ENCODE measurements at places on chromosomes 7 and 10. TPM values are rescaled to one million over a fixed set of nuclear protein-coding genes. Genes with fewer than 3 reads are reported as not detected.

The THSD7A gene
- 1.7 TPM for total RNA-seq

The CRYGN gene
- total RNA-seq, result not detected

The PILRA gene
- total RNA-seq, result 6.3 TPM

The TBRG4 gene
- 108 TPM for total RNA-seq

The ZSCAN25 gene
- total RNA-seq, result 10.2 TPM

The TMEM184A gene
- total RNA-seq, result 11.2 TPM

The HOXA7 gene
- 5.1 TPM for total RNA-seq

The GBX1 gene
- total RNA-seq, result not detected

The RAPGEF5 gene
- total RNA-seq, result 0.16 TPM

The ATP5MK gene
- 499 TPM for total RNA-seq

The CUL2 gene
- 24.2 TPM for total RNA-seq

The PLA2G12B gene
- not detected for total RNA-seq

The ZNF425 gene
- total RNA-seq, result 1.3 TPM

The STYXL1 gene
- 41.2 TPM for total RNA-seq

The LIPK gene
- total RNA-seq, result not detected

The FGFBP3 gene
- total RNA-seq, result 2.2 TPM

The LGI1 gene
- total RNA-seq, result not detected

The KLF14 gene
- 0.08 TPM for total RNA-seq

The ZNF727 gene
- total RNA-seq, result not detected

The LRRC17 gene
- 0.15 TPM for total RNA-seq

The MTPN gene
- total RNA-seq, result 105 TPM

The CALHM3 gene
- total RNA-seq, result 0.47 TPM

The SORBS1 gene
- total RNA-seq, result 0.35 TPM

The LDB3 gene
- 0.13 TPM for total RNA-seq

The SPDYE11 gene
- total RNA-seq, result not detected

The SPAM1 gene
- not detected for total RNA-seq

The ATG9B gene
- total RNA-seq, result 0.39 TPM

The OR2A5 gene
- not detected for total RNA-seq

The PDLIM1 gene
- total RNA-seq, result 208 TPM

The TBXAS1 gene
- 14.5 TPM for total RNA-seq

The SUFU gene
- total RNA-seq, result 6.5 TPM

The SPDYE16 gene
- total RNA-seq, result not detected

The CALML3 gene
- total RNA-seq, result not detected
